ENCODE measurements at places on chromosomes 4 and X.

DNA sequence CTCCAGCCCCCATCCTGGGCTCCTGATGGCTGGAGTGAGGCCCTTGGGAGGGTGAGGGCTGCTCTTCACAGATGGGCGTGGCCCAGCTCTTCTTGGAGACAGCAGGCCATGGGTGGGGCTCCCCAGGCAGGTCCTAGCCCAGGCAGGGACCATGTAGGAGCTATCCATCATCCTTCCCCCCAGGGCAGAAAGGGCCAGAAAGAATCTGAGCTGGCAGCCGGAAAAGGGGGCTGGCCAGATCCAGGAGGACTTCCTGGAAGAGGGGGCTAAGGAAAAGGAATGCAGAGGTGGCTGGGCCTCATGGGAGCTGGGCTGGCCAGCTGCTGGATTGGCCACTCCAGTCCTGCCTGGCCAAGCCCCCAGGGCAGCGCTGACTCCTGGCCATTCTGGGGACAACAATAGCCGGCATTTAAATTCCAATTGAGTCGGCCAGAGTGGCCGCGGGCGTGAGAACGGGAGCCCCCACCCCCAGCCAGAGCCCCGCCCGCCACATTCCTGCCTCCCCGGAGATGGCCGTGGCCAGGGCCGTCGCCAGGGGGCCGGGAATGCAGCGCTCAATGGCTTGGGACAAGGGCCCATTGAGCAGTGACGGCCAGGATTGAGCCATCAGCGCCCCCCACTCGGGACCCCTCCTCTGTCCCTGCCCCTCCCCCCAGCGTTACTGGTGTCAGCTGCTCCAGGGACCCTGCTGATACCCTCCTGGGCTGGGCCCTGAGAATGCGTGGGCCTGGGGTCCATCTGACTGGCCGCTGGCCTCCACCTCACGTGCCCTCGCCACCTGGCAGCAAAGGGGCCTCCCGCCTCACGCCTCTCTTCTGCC is 15.1 kb upstream of the FGFR3 start:
- no peak for DNase-seq

GRCh38 chrX:123169247-123169901 is 14.7 kb upstream of the GRIA3 start:
- DNase-seq, result peak; percentile 1

DNA sequence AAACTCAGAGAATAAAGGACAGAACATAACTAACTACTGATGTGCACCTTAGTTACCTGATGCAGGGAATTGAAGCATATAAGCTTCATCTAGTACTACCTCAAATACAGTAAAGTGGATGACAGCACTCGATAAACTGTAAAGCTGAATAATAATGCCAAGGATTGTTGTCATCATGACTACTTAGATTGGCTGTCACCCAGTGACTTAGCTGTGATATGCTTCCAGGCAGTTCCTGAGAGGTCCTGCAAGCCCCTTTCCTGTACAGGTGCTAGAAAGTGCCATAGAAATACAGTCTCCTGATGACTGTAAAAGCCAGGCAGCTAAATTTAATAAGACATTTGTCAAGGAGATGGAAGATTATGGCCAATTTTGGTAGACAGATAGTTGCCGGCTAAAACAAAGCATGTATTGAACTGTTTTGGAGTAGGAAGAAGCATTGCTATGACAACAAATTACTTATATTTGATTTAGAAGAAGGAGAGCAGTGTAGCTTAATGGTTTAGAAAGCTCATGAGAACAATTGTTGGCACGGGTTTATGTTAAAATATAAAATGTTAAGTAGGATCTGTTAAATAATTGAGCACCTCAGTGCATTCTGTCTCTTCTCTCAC is 29.7 kb downstream of the TMEM164 start:
- DNase-seq, result no peak

- peak; percentile 12 for DNase-seq
Measured at GRCh38 chrX:17007134-17007768, 60.8 kb downstream of the REPS2 start.

DNA sequence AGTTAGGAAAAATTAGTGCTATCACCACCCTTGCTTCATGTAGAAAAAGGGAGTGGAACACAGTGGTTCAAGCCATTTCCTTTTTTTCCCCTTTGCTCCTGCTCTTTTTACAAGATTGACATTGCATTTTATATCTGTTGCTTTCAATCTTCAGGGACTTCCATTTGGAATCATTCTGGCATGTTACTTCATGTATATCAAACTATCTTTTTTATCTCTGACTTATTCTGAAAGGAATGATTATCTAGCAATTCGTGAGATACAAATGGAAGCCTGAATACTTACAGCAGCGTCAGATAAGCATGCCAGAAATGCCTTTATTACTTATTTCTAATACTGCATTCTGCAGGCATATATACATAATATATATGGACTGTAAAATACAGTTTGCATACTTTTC is 20.4 kb downstream of the ADGRL3 start:
- DNase-seq, result no peak

DNA sequence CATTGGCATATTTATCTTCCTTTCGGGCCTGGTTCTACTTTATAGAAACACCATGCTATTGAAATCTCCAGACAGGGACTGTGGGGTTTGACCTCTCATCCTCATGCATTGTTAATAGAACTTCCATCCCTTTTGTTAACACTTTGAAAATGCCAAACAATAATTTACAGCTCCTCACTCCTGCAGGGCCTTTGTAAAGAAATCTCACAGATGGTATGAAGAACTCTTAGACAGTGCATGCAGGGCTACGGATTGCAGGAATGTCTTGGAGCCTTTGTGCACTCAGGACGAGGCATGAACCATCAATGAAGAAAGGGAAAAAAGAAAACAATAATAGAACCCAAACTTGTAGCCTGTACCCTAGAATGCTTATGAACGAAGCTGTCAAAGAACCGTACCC is 92.8 kb upstream of the TMEM47 start:
- DNase-seq, result no peak

- peak; percentile 39 for DNase-seq
Measured at GRCh38 chrX:119477812-119478232, 9.6 kb downstream of the SLC25A5 start.

- no peak for DNase-seq
Measured at GRCh38 chr4:54513204-54513603, 144.6 kb upstream of the KIT start.

DNA sequence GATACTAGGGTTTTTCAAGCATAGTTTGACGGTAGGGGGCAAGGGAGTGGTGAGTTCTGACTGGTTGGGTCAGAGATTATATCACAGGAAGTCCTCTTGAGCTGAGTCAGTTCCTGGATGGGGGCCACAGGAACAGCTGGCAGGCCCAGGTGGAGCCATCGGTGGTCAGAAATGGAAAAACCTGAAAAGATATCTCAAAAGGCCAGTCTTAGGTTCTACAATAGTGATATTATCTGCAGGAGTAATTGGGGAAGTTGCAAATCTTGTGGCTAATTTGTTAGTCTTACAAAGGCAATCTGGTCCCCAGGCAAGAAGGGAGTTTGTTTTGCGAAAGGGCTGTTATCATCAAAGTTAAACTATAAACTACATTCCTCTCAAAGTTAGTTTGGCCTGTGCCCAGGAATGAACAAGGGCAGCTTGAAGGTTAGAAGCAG is 159.3 kb downstream of the PTCHD1 start:
- DNase-seq, result no peak

GRCh38 chr4:179076865-179077264 is 1634.6 kb upstream of the AGA start:
- DNase-seq, result no peak

- no peak for DNase-seq
Measured at GRCh38 chr4:41358647-41359421, 102.1 kb downstream of the UCHL1 start.

- DNase-seq, result no peak
Measured at GRCh38 chrX:17020851-17021821, 74.7 kb downstream of the REPS2 start.

- no peak for DNase-seq
Measured at GRCh38 chr4:82774711-82775171, 23.9 kb downstream of the SCD5 start.

GRCh38 chr4:73034896-73035295 is 34.6 kb downstream of the COX18 start:
- no peak for DNase-seq

DNA sequence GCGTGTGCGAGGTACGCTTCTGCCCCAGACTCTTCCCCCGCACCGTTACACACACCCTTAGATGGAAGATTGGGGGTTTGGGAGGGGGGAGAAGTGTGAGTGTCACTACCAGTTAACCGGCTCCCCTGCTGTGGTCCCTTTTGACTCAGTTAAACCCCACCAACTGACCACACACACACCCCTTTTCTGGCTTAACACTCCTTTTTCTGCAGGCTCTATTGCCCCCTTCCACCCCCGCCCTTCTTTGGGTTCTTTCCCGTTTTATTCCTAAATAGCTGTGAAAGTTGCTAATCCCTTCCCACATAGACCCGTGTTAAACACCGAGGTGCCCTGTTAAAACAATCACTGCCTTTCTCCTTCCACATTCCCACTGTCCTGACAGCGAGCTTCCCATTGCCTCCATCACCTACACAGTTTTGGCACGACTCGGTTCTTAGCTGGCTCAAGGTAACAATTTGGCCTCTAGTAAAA is 3.7 kb upstream of the NR3C2 start:
- DNase-seq, result no peak

- DNase-seq, result no peak
Measured at GRCh38 chrX:10023821-10024220, 56.7 kb downstream of the CLDN34 start.

GRCh38 chr4:101813604-101814003 is 23.1 kb downstream of the BANK1 start:
- DNase-seq, result no peak

DNA sequence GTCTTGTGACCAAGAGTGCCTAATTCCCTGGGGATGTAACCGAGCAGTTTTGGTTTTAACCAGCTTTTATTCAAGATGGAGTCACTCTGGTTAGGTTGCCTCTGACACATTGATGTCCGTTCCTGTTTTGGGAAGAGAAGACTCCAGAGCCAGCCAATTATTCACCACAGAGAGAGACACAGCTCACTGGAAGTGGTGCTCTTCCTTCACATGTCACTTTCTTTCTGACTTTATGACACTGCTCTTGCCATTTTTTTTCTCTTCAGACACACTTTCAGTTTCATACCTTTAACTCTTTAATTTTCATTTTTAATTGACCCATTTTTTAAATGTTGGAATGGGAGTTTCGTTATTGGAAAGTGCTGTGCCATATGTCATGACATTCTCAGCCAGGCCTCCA is 418.4 kb upstream of the FSTL5 start:
- no peak for DNase-seq

- no peak for DNase-seq
Measured at GRCh38 chrX:95382799-95383198, 1301.8 kb upstream of the DIAPH2 start.

DNA sequence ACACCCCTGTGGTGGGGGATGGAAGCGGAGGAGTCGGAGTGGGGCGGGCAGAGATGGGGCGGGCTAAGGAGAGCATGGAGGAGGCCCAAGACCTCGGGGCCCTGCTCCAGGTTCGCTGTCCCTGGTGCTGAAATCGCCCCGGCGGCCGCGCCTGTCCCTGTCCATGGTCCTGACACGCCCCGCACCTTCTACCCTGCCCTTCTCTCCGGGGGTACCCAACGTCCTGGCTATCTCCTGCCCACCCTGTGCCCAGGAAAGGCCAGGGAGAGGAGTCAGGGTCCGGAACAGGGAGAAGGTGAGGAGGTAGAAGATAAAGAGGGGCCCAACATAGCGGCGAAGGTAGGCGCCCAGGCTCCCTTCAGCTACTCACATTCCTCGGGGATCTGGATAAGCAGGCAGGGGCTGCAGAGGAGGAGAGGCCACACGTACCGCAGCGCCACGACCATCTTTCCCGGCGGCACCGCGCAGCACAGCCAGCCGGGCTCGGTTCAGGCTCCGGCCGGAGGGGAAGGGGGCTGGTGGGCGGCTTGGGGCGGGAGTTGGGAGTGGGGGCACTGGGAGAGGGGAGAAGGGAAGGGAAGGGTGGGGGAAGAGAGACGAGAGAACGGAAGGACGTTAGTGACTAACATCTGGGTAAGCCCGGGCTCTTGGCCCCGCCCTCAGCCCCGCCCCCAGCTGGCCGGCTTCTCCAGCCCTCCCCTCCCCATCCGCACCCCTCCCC is 10.4 kb downstream of the L1CAM start:
- no peak for DNase-seq

- DNase-seq, result no peak
Measured at GRCh38 chrX:132497432-132497831, 8.6 kb upstream of the MBNL3 start.

GRCh38 chr4:5403746-5404497 is 304.4 kb downstream of the EVC2 start:
- DNase-seq, result no peak

DNA sequence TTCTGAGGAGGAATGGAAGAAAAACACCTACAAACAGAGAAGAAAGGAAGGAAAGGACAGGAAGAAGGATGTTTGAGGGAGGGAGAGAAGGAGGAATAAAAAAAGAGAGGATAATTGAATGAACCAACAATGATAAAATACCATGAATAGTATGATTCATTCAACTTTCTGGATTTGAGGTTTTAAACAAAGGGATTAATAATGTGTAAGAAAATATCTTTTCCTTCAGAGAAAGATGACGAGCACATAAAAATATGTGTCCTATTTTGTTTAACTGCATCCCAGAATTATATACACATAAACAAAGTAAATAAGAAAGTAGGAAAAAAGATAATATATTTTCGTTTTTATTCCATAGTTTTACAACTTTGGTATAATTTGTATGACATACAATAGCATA is 1380.4 kb downstream of the STIM2 start:
- no peak for DNase-seq

DNA sequence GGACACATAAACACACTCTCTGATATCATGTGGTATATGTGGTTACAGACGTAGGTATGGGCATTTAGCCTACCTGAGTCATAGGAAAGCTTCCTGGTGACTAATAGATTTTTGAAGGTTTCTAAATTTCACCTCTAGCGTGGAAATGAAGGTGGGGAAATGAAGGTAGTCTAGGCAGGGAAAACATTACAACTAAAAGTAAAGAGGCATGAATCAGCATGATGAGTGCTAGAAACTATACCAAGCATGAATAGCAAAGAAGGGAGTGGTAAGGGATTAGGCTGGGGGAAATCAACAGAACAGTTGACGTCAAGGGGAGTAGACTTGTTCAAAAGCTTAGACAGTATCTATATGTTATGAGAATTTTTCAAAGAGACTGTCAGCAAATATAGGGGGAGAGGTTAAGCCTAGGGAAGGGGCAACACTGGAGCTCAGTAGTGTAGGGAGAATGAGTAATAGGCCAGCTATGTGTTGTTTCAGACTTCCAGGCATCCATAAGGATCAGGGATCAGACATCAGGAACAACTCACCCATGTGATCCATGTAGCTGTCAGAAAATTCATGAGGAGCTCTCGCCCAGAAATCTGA is 279.3 kb upstream of the DIPK2B start:
- DNase-seq, result peak; percentile 91

DNA sequence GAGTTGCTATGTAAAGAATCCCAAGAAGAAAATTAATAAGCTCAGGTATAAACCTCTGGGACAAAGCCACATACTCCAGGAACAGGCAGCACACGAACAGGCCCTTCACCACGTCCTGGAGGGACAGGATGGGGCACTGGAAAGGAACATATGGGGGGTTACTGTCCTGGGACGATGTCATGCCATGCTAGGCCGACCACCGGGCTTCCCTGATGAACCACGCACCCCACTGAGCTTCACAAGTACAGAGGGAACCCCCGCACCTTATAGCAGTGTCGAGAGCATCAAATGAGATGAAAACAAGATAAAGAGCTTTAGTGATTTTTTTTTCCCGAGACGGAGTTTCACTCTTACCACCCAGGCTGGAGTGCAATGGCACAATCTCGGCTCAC is 19.1 kb downstream of the NOP14 start:
- DNase-seq, result no peak

- no peak for DNase-seq
Measured at GRCh38 chrX:13826770-13827169, 9.9 kb upstream of the GPM6B start.

All from SW480 (cell line).